ENCODE measurements at places on chromosomes 1 and 21. TPM values are rescaled to one million over a fixed set of nuclear protein-coding genes. Genes with fewer than 3 reads are reported as not detected.

GRCh38 chr1:72915581-72915980, 633.2 kb upstream of the NEGR1 start:
- no peak for DNase-seq

GRCh38 chr1:29513357-29513756, 277.0 kb downstream of the PTPRU start:
- peak; percentile 21 for DNase-seq

GRCh38 chr1:193766329-193766728, 579.9 kb upstream of the B3GALT2 start:
- no peak for DNase-seq

- DNase-seq, result no peak
These were observed 2.5 kb upstream of the UBASH3A start for GRCh38 chr21:42401154-42401553.

GRCh38 chr1:64029037-64029436, 174.4 kb upstream of the UBE2U start:
- DNase-seq, result no peak

- DNase-seq, result no peak
These were observed 561 bp downstream of the KIF2C start for GRCh38 chr1:44740179-44740617.

DNA sequence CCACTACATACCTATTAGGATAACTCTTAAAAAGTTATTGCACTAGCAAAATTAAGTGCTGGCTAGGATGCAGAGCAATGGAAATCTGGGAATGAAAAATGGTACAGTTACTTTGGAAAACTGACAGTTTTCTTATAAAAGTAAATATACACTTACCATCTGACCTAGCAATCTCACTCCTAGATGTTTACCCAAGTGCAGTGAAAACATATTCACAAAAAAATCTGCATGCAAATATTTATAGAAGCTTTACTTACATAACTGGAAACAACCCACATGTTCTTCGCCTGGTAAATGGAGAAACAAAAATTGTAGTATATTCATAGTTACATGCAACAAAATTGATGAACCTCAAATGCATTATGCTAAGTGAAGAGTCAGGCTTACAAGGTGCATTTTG, 12.9 kb upstream of the FLG2 start:
- DNase-seq, result no peak

- no peak for DNase-seq
These were observed 4.8 kb downstream of the ABCB10 start for GRCh38 chr1:229553621-229554130.

DNA sequence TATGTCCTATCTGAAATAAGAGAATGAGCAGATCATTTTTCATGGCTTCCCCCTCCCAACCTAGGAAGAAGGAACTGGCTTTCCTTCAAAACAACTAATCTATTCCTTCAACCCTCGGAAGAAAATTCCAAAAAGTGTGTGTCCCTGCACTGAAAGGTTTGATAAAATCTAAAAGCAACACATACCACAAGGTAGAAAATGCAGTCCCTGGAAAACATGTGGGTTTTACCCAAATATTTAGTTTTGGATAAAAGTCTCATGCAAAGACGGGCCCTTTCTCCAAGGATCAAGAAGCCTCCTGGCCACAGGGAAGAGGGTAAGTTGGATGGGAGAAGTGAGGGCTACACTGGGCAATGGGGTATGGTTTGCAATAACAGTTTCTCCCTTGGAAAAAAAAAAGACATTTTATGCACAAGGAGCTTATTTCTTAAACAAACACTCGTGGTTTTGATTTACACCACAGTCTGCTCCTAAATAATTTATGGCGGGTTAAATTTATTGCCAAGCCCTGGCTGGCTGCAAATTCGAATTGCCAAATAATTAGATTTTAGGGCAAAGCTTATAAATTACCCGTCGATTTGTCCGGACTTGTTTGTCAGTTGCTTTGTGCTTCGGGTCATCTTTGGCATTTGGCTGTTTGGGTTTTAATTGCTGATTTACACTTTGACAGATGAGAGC, 28.9 kb downstream of the ERI3 start:
- DNase-seq, result no peak

GRCh38 chr1:116910379-116911187, 867 bp downstream of the PTGFRN start:
- DNase-seq, result peak; percentile 12

DNA sequence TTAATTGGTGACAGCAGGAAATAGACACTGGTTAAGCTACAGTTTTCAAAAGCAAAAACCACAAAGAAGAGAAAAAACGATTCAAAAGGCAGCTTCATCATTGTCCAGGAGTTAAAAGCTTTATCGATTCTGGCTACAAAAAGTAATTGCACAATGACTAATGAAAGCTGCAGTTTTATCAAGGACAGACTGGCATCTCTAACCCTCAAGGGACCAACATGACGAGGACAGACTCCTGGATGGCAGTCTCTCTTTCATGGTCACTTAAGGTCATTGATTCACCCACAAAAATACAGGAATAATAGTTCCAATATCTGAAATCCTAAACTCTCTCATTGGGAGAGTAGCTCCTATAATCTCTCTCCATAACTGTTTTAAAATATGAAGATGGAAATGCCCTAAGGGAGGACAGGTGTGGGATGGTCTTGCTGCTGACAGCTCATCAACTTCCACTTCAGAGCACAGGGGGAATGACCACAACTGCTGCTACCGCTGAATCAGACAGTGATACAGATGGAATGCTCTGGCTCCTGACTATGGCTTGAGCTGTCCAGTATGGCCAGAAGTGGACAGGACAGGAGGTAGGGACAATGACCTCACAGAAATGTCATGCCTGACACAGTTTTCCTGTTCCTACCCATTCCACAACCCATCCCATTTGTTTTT, 17.4 kb upstream of the CPLANE2 start:
- no peak for DNase-seq

DNA sequence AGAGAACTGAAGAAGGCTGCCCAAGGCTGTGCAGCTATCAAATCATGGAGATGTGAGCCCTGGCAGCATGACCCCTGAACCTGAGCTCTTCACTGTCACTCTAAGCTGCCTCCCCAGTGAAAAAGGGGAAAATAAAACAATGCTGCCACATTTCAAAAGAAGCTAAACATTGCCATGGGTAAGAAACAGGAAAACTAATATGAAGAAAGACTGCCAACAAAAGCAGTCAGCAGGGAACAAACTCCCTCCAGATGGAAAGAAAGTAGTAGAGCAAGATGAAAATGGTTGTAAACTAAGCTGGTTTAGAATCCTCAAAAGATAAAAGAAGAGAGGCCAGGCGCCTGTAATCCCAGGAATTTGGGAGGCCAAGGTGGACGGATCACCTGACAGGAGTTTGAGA, 36.2 kb upstream of the CSF1 start:
- no peak for DNase-seq

- no peak for DNase-seq
These were observed 213.5 kb upstream of the NRIP1 start for GRCh38 chr21:15278279-15278678.

GRCh38 chr21:29287383-29287782, 11.3 kb upstream of the BACH1 start:
- DNase-seq, result no peak

GRCh38 chr21:33433425-33434114, 30.4 kb downstream of the IFNGR2 start:
- no peak for DNase-seq

DNA sequence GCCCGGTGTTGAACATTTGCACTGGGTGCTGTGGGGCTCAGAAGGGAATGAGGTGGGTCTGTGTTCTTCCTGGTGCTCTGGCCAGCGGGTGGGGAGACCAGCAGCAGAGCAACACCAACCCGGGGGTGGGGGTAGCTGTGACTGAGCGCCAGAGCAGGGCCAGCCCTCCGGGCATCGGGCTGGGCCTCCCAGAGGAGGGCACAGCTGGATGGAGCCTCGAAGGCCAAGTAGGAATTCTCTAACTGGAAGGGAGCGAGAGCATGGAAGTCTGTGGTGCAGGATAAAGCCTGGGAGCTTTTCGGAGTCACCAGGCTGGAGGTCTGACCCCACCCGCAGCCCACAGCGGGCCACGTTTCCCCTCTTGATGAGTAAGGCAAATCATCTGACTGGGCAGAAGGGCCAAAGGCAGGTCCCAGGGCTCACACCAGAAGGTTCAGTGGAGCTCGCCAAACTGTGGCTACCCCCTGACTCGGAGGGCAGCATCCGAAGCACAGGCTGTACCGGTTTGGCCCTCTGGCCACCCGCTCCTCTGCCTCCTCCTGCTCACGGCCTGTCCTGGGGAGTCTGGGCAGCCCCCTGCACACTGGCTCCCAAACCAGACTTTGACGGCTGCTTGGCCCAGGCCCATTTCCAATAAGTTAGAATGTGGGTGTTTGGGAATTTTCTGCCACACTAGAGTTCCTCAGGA, 18.8 kb downstream of the SLC1A7 start:
- DNase-seq, result no peak

Gene SH2D1B
- not detected for polyA plus RNA-seq

Gene AGMAT
- polyA plus RNA-seq, result 12.9 TPM

Gene PLA2G2A
- polyA plus RNA-seq, result not detected

Gene LEMD1
- 0.26 TPM for polyA plus RNA-seq

Gene LAMC1
- 106 TPM for polyA plus RNA-seq

Gene AGO1
- 5.6 TPM for polyA plus RNA-seq

Gene CADM3
- polyA plus RNA-seq, result 0.05 TPM

Gene S100A7
- not detected for polyA plus RNA-seq

Measured in A549 (cell line).